ENCODE measurements at places on chromosomes 6 and 20.

DNA sequence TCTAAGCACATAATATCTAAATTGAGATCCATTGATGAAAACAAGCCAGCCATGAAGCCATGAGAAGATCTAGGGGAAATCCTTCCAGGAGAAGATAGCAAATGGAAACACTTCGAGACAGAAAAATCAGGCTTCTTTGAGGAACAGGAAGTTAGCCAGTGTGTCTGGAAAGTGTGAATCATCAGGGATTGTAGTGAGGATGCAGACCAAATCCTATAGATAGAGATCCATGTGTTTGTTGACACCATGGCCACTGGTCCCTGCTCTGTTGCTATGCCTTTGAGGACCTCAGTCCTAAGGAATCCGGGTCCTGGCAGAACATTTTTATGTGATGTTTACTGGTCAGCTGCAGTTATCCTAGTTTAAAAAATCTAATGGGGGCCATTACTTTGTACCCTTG, 6.6 kb upstream of the ELOVL2 start:
- no peak for DNase-seq

DNA sequence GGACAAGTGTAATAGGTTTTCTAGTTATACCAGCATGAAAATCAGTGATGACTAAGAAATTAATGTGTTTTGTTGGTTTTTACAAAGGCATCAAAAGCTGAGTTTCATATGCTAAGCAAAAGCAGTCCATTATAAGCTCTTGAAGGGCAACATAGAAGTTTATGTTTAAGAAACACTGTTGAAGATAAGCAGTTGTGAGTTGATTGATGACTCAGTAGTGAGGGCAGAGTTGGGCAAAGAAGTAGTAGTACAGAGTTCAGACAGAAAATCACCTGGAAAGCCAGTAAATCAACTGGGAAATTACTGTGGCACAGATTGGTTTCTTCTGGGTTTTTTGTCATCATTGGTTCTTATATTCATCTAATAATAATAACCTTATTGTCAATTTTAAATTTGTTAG, 78.0 kb upstream of the SMIM8 start:
- no peak for DNase-seq

- no peak for DNase-seq
Measured at GRCh38 chr6:116217069-116217468, 36.8 kb downstream of the TSPYL4 start.

DNA sequence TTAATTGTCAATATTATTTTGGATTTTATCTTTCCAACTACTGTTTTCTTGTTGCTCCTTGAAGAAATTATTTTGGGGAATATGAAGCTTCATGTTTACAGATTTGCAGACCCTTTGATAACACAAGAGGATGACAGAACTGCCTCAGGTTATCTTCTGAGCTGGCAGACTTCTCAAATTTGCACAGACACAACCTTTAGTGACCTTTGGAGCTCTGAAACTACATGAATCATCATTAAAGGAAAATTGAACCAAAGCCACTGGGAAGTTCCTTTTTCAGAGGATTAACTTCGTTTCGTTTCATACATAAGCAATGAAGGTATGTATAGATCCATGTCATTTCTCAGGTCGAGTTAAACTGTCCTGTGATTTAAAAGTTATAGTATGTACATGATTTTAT, 85.9 kb downstream of the FBXO5 start:
- DNase-seq, result no peak

GRCh38 chr6:113619077-113619476, 238.1 kb upstream of the MARCKS start:
- no peak for DNase-seq

GRCh38 chr6:84007871-84008270, 25.7 kb upstream of the MRAP2 start:
- DNase-seq, result no peak

GRCh38 chr6:72084992-72085569, 198.7 kb downstream of the RIMS1 start:
- DNase-seq, result no peak

DNA sequence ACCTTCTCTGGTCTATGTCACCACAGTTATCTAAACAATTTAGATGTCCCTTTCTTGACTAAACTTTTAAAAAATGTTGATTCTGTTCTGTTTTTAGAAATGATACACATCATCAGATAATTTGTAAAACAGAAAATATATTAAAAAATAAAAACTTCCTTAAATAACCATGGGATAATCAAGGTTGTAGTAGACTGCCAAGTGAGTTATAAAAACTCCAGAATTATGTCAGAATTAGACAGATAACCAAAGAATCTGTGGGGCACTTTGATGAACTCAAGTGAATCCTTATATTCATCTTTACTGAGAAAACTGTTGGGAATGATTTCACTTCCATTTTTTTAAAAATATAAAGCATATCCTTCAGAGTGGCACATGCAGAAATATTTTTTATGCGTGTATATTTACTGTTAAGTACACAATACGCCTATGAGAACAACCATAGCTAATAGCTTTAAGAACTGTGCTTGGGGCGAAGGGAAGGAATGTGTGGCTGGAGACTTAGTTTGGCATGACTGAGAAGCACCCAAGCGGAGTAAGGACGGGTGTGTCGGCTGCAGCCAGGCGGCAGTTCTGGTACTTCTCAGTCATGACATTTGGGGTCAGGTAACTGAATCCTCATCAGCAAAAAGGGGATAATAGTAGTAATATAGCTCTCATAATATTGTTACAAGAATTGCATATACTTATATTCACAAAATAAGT, 604.7 kb upstream of the CITED2 start:
- no peak for DNase-seq

- no peak for DNase-seq
Measured at GRCh38 chr20:62178316-62179161, 4.3 kb upstream of the MTG2 start.

DNA sequence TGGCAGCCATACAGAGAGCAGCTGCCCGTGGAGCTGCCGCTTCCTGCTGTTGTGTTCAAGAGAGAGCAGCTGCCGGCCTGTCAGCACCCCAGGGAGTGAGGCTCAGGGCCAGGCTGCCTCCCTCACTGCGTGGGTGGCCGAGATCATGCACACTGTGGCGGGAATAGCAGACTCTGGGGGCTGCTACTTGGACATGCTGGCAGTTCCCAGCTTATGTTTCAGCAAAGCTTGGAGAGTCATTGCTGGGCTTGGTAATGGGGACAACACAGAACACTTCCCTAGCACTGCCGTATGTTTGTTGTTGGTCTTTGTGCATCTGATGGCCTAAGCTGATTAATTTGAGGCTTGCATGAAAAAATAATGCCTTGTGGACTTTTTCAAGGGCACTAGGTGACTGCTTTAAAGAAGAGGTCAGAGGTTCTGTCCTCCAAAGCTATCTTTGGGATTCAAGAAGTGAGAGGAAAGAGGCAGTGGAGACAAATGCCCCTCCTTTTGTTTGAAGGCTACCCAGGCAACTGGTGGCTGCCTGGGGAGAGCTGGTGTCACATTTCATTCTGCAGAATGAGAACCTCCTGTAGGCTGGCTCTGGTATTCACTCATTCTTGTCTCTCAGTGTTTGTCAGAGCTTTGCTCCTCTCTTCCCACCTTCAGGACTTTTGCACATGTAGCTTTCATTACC, 18.8 kb downstream of the MRAP2 start:
- peak; percentile 48 for DNase-seq

- DNase-seq, result no peak
Measured at GRCh38 chr6:108432792-108433191, 127.9 kb upstream of the FOXO3 start.

- DNase-seq, result no peak
Measured at GRCh38 chr6:153804755-153805330, 234.2 kb upstream of the OPRM1 start.

DNA sequence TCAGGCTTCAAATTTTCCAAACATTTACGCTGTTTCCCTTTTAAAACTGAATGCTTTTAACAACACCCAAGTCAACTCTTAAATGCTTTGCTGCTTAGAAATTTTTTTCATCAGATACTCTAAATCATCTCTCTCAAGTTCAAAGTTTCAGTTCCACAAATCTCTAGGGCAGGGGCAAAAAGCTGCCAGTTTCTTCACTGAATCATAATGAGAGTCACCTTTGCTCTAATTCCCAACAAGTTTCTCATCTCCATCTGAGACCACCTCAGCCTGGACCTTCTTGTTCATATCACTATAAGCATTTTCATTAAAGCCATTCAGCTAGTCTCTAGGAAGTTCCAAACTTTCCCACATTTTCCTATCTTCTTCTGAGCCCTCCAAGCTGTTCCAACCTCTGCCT, 69.1 kb downstream of the RNF217 start:
- no peak for DNase-seq

GRCh38 chr20:11936157-11936556, 18.5 kb downstream of the BTBD3 start:
- no peak for DNase-seq

DNA sequence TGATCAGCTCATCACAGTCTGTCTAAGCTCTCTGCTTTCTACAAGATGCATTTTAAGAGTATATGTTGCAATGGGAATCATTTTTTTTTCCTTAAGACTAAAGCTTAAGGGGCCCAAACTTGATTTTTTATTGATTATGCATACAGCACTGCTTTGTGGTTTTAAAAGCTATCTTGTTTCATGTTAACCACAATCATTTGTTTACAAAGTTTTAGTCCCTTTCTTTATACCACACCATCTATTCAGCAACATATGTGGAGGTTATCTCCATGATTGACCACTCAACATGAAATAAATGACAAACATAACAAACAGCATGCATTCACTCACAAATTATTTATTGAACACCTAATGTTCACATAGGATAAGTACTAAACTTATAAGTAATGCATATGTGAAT, 119.1 kb downstream of the FHL5 start:
- no peak for DNase-seq

- no peak for DNase-seq
Measured at GRCh38 chr6:78966542-78966941, 99.2 kb downstream of the IRAK1BP1 start.

DNA sequence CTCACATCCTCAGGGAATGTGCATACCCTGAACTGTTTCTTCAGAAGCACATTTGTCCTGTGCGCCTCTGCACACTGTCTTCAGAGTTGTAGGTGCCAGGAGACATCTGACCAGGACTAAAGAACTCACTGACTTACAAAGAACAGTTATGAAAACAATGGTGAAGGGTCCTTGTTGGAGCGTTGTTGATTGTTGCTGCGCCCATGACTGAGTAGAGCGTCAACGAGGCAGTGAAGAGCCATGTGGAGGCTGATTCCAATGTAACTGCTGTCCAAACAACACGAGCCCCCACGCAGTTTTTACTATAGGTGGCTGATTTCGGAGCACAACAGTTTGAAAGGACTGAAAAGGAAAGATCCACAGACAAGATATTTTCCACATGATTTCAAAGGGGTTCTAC, 380.3 kb downstream of the CDH26 start:
- DNase-seq, result no peak

GRCh38 chr6:163356324-163356723, 58.2 kb upstream of the QKI start:
- no peak for DNase-seq

- DNase-seq, result no peak
Measured at GRCh38 chr20:35641743-35642142, 23.0 kb downstream of the CPNE1 start.

DNA sequence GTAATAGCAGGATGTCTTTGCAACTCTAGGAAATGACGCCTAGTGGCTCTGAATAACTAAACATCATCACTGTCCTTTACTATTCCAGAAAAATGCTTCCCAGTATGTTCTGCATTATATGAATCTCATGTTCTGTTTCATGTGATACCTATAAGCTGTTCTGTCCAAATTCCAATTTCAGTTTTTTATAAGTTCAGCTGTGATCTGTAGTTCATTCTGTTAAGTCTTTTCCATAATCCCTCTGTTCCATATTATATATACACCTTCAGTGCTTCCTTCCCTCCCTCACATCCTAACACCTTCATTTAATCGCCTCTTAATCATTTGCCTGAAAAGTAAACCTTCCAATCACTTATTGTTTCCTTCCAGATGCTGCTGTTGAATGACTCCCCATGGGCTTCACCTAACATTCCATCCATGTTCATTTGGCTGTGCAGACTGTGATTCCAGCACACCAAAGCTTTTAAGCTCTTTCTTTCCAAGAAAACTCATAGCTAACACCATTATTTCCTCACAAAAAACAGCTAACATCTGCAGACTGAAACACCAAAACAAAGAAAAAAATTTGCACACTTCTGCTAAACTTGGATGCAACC, 18.6 kb downstream of the HMGCLL1 start:
- DNase-seq, result no peak

GRCh38 chr20:15756002-15756753, 817.1 kb downstream of the KIF16B start:
- no peak for DNase-seq

GRCh38 chr20:32751702-32752457, 8.6 kb upstream of the COMMD7 start:
- peak; percentile 81 for DNase-seq

GRCh38 chr6:35569011-35569461, 56.3 kb upstream of the TULP1 start:
- no peak for DNase-seq

- peak; percentile 38 for DNase-seq
Measured at GRCh38 chr20:21027569-21027968, 78.6 kb downstream of the LINC00237 start.

GRCh38 chr6:44739181-44739580, 351.7 kb downstream of the CDC5L start:
- DNase-seq, result no peak

DNA sequence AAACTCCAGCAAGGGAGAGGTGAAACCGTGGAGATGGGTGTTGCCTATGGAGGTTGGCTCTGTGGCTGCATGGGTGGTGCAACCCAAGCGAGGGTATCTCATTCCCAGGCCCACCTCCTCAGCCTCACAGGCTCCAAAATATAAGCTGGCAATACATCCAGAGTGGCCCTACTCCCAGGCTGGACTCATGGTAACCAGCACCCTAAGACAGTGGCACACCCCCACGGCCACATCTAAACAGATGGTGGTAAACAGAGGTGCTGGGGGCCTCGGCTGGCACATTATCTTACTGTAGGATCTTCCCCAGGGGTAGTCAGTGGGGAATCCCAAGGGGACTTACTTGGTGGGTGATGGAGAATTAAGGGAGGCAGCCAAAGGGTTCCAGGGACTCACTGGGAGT, 33.7 kb upstream of the CCND3 start:
- no peak for DNase-seq

DNA sequence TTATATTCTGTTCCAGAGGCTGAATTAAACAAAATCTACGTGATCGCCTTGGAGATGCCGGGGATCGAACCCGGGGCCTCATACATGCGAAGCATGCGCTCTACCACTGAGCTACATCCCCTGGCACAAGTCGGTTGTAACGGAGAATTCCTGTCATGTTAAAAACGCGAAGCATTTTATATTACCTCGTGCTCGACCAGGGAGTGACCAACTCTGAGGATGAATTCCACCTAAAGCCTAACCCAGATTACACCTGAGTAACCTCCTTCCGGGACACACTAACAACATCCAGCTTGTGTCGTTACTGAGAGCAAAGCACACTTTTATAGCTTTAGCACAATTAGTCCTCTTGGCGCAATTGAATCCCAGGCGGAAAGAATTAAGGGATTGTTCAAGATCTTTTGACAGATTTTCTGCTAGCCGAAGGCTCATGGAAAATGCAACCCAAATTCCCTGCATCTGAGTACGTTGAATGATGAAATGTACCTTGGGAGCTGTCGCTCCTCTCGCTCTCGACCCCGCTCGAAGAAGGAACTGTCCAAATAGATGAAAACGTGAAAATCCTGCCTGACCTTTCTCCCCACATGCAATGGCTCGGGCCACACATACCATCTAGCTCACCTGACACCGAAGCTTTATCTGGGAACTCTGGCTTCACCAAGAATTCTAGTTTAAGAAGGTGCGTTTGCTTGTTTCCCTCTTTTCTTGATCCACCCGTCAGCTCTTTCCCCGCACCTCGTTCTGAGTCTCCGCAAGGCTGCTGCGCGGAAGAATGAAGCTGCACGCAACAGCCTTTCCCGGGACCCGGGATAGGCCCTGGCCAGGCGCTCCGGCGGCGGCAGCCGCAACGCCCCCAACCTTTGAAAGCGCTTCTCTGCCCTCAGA, 148.3 kb downstream of the GPX5 start:
- peak; percentile 35 for DNase-seq

Data from NT2/D1 (cell line).